SK-N-DZ (cell line): ENCODE measurements at places on chromosomes 6 and 20.
A peak's percentile ranks its signal among the peaks of the same experiment; 100 is the strongest.

GRCh38 chr6:127222418-127222817, 44.2 kb upstream of the RNF146 start:
- no peak for DNase-seq

DNA sequence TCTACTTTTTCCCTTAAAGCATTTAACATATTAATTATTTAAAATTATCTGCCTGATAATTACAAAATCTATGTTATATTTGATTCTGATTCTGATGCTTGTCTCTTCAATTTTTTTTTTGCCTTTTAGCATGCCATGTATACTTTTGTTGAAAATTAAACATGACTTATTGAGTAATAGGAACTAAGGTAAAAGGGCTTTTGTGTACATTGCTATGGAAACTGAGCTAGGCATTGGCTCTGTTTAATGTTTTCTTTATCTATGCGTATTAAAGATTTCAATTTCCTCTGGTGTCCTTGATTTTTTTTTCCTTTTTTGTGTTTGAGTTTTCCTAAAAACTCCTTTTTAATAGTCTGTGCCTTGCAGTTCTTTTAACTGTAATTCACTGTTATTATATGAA, 805.2 kb downstream of the DHX35 start:
- DNase-seq, result no peak

DNA sequence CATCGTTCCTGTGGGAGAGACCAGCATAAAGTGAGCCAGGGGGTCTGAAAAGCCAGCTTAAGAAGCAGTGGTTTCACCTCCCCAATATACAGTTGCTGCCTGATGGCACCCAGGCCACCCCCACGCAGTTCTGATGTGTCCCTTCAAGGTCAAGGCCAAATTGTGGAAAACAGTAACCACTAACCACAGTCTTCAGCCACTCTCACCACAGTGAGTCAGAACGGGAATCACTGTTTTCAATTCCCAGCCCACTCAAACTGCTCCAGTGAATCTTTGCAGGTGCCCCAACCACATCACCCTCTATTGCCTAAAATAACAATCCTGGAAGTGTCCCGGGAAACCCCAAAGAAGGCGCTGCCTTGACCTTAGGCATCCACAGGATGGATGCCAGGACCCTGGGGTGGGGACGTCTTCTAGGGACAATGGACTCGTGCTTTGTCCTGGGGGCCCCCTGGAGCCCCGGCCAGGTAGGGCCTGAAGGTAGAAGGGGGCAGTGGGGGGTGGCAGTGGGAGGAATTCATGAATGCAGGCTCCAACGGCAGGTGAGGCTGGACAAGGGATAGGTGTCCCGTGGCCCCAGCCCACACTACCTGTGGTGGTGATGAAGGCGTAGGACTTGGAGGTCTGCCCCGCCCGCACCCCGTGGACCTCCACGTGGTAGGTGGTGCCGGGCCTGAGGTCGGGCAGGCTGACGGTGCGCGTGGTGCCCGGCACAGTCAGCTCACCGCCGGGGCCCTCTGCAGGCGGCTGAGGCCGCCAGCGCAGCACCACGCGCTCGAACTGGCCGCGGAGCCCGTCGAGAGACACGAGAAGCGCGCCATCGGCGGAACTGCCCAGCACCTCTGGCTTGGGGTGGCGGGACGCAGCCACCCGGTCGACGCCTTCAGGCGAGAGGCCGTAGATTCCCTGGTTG, 22.2 kb downstream of the TNXB start:
- no peak for DNase-seq

GRCh38 chr6:91697010-91697695, 1110.3 kb upstream of the MAP3K7 start:
- peak; percentile 43 for DNase-seq

- DNase-seq, result peak; percentile 70
These were observed 25.6 kb upstream of the GABRR1 start for GRCh38 chr6:89242574-89243330.

- DNase-seq, result no peak
These were observed 25.2 kb upstream of the MYLIP start for GRCh38 chr6:16103722-16104121.

- DNase-seq, result no peak
These were observed 10.7 kb downstream of the ANGPT4 start for GRCh38 chr20:905396-905961.

DNA sequence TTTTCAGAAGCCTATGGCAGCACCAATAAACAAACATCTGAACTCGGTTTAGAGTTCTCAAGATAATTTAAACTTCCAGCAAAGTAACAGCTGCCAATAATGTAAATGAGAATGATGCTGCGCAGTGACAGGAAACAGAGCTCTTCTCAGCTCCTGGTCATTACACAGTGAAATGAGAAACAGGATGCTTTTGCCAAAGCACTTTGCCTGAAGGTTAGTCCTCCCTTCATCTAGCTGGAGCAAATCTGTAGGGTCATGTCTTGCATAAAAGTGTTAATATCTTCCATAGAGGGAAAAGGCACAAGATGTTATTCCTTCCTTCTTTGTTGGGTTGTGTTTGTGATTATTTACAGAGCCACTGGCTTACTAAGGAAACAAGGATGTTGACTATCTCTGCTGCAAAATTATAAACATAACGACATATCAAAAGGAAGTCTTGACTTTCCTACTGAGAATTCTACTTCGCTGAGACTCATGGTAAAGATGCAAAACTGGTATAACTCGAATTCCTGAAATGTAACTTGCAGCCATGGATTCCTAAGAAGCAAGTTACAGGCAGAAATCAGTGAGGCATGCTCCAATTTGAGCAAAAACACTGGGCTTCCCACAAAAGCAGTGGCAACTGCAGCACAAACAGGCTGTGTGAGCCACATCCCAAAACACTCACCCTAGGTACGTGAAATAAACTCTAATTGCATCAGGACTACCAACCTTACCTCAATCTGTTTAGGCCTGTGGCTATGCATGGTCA, 102.5 kb upstream of the BEND6 start:
- no peak for DNase-seq

- DNase-seq, result no peak
These were observed 9.6 kb downstream of the KLHL32 start for GRCh38 chr6:96934087-96934486.

GRCh38 chr6:33013608-33014007, 4.2 kb upstream of the HLA-DOA start:
- no peak for DNase-seq

GRCh38 chr6:45415788-45416518, 38.2 kb upstream of the SUPT3H start:
- no peak for DNase-seq

DNA sequence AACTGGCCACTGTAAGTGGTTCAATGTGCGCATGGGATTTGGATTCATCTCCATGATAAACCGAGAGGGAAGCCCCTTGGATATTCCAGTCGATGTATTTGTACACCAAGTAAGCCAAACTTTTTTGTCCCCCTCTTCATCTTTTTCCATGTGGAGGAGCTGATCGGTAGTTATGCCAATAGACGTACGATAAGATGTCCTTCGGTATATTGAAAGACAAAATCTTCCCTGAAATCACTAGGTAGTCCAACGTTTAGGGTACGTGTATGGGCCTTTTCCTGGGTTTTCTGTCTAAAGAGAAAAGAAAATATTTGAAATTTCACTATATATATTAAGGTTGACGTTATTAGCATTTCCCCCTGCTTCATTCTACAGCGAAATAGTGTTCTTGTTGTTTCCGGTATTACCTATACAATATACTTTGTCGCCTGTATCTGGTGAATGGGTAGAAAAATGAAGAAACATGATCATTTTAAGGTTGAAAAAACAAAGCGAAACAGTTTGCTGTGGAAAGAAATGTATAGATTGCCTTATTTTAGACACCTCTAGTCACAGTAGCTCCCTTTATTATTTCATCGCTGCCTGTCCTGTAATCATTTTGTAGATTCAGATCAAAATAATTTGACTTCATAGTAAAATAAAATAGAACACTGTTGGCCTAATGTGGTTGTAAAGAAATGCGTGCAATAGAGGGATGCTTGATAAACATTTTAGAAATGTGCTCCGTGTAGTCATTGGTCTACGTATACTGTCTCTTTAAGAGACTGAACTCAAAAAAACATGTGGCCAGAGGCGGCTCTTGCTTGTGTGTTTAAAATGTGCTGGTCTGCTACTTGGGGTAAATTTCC, 1.5 kb downstream of the LIN28B start:
- DNase-seq, result peak; percentile 48

GRCh38 chr6:57303931-57304681, 13.3 kb upstream of the PRIM2 start:
- DNase-seq, result peak; percentile 72

DNA sequence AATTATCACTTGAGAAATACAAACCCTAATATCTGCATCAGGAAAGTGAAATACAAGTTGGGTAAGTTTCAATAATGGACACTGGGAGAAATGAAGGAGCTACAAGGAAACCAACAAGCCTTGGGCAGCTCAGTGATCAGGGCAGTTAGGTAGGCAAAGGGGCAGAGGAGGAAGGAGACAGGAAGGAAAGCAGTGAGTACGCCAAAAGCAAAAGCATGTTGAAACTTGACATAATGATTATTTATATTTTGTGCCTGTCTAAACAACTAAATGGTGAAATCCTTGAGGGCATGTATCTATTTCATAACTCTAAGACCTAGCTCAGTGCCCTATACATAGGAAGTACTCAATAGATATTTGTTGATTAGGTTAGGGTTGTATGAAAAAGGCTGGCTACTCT, 23.3 kb downstream of the PXT1 start:
- no peak for DNase-seq

DNA sequence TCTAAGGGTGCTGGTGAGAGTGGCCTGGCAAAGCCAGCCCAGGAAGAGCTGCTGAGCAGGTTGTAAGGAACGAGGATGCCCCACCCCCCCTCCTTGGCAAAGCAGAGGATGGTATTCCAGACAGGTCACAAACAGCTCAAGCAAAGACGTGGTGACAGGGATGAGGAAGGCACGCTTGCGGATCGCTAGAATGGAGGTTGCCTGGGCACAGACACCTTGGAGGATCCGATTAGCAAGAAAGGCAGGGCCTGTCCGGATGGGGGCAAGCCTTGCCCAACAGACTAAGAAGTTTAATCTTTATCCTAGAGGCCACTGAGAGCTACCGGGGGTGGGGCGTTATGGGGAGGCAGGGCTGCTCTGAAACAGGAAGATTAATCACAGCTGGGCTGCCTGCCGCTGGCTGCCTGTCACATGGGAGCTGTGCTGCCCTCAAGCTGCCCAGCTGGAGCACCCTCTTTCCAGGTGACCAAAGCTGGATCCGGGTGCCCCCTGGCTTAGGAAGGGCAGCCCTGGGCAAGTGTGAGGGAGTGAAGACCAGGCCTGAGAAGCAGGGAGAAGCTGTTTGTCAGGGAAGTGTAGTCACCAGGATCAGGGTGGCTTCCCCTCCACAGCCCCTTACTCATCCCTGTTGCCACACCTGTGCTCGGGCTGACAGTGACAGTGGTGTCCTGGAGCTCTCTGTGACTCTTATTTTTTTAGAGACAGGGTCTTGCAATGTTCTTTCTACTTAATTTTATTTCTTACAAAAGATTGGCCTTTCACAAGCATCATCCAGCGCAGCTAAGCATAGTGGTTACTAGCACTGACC, 9.1 kb upstream of the MAPK13 start:
- no peak for DNase-seq

DNA sequence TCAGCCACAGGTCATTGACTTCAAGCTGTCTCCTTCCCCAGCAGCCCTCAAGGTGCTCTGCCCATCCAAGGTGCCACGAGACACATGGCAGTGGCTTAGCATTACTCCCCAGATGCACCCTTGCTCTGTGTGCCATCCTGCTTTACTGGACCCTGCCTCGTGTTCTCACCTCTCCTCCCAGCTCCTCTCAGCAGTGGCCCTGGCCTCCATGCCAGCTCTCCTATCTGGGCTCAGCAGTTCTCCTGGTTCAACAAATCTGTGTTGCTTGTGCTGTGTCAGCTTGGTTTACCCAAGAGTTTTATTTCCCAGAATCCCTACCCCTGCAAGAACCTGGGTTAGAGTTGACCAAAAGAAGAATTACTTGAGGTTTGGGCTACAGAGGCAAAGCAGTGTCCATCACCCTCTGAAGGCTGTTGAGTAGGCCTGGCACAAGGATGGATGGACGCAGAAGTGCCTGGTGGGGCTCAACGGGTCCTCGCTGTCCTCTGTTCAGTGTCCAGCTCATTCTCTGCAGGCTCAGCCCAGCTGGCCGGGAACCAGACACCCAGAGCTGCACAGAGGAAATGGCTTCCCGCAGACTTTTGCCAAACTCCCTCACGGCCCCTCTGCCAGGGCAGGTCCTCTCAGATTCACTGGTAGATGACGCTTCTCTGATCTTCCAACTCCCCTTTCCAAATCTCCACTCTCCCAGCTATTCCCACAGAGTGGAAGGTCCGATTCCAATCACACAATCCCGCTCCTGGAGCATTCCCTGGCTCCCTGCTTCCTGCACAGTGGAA, 82.6 kb downstream of the FOXA2 start:
- DNase-seq, result no peak
